Activated CD4-positive, alpha-beta T cell treated with anti-CD3 and anti-CD28 coated beads, Interleukin-2, Interleukin-6, amounts not matched to agents 100 ng/mL and 50 ng/mL, durations not matched to agents 16 hours and 8 hours (primary cell): ENCODE measurements at places on chromosomes 5 and 9.

GRCh38 chr5:11054014-11054413 lies 293.0 kb upstream of the DAP start:
- no peak for DNase-seq

GRCh38 chr5:172868924-172869591 lies 35.0 kb downstream of the ERGIC1 start:
- no peak for DNase-seq

DNA sequence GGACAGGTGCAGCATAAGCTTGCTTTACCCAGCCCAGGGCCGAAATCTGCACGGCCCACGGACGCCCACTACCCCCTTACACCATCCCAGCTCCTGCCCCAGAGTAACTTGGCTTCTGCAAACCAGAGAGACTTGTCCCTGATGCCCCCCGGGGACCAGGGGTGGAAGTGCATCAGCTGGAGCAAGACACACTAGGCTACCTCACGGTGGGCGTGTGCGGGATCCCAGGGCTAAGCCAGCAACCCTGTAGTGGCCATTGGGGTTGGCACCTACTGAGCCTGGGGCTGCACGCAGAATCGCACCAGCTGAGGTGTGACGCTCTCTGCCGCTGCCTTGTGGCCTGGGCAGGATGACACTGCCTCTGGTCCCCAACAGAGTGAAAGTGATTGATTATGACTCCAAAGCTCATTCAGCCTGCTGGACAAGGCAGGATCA lies 6.1 kb upstream of the ZNF79 start:
- peak; percentile 54 for DNase-seq

- DNase-seq = no peak
These were observed 41.9 kb downstream of the GOLM1 start for GRCh38 chr9:86057491-86057890.

DNA sequence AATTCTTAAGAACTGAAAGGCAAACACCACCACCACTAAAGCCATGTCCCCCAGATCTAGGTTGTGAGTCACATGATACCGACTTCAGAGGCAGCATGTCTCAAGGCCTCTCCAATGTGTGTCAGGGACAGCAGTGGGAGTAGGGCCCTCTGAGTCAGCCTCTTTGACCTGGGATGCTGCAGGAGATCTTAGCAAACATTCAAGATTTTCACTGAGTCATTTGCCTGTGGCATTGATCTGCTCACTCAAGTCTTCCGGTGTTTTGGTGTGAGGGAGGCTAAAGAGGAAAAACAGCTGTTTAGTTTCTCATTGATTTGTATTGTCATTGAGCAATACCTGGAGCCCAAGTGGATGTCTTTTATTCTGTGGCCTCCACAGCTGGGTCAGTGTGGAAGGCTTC lies 36.1 kb downstream of the TMC1 start:
- DNase-seq = peak; percentile 77

- DNase-seq = no peak
These were observed 133.9 kb downstream of the SUSD1 start for GRCh38 chr9:112041199-112041535.

DNA sequence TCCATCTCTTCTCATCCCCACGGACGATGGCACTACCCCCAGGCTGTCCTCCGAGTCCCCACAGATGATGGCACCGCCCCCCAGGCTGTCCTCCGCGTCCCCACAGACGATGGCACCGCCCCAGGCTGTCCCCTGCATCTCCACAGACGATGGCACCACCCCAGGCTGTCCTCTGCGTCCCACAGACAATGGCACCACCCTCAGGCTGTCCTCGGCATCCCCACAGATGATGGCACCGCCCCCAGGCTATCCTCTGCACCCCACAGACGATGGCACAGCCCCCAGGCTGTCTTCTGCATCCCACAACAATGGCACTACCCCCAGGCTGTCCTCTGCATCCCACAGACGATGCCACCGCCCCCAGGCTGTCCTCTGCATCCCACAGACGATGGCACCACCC lies 57.4 kb upstream of the PTCH1 start:
- peak; percentile 6 for DNase-seq

DNA sequence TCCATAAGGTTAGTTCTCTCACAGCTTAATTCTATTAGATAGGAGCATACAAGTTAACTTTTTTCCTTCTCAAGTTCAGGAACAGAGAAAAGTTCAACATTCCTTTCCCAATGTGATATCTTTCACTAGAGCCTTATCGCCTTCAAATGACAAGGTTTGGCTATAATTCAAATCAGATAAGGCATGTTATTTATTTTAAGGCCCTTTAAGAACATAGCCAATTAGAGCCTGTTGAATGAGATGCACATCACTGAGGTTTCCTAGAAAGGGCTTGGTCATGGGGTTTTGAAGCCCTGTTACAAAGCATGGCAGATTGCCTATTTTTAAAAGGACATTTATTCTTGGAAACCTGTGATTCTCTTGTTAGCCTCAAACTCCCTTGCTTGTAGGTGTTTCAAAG lies 123.4 kb downstream of the BASP1 start:
- no peak for DNase-seq

GRCh38 chr9:99023831-99024230 lies 80.1 kb downstream of the COL15A1 start:
- DNase-seq = no peak

DNA sequence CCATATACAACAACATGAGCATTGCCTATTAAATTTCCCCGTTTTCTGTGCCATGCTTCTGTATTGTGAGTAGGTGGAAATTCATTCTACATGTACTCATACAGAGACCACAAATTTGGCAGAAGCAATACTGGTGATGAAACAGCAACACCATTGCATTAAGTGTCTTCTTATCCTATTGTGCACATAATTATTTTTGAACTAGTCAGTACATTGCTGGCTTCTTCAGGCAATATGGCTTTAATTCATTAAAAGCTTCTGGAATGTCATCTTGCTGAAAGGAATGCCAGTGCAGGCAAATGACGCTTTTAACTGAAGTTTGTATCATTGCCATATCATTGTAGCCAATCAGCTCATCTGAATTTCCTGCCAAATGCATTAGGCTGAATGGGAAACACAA lies 82.6 kb downstream of the KIAA1958 start:
- no peak for DNase-seq
